ENCODE measurements at places on chromosomes 1 and 21.

GRCh38 chr1:65308781-65309303, 501 bp upstream of the DNAJC6 start:
- no peak for DNase-seq

- no peak for DNase-seq
Measured at GRCh38 chr1:160367516-160367900, 637 bp downstream of the NHLH1 start.

DNA sequence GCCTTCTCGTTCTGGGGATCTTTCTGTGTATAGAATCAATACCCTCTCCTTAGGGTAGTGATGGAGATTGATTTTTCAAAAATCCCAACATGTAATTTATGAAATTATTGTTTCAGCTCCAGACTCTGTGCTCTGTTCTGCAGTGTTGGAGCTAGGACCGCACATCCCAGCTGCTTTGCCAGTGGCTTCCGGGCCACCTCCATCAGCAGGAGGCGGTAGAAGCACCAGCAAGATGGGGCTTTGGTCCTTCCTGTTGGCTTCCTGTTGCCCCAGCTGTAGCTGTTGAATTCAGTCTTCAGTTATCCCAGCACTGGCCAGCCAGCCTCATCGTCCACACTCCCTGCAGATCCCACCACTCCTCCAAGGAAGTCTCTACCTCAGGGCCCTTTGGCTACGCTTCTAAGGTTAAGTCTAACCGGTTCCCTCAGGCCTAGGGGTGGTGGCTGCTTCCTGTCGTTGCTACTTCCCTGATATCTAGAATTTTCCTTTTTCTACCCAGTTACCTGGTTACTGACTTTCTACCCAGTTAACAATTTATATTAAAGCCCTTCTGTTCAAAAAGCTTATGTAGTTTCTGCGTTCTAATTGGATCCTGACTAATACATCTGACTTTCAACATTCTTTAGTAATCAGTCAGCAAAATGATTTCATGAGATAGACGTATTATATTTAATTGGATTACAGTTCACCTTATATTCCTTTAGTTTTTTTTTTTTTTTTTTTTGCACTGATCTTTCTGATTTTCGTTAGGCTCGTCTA, 24.6 kb downstream of the GALNT2 start:
- DNase-seq = no peak

DNA sequence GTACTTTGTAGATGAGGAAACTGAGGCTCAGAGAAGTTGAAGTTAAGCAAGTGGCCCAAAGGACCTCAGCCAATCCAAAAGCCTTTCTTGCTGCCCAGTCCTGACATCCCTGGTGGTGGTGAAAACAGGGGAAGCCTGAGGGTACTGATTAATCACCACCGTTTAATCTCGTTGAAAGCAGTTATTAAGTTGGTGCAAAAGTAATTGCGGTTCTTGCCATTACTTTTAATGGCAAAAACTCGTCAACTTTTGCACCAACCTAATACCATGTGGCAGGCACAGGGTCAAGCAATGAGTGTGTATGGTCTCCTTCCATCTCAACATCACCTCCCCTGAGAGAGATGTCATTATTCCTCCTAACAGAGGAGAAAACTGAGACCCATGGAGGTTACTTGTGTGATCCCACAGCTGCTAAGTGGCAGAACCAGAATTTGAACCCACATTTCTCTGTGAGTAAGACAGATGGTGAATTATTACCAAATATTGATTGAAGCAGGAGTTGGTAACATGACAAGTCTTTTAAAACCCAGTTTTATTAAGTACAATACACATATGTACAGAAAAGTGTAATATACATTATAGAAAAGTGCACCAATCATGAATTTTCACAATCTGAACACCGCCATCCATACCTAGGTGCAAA, 39.4 kb upstream of the GRHL3 start:
- DNase-seq = no peak

- no peak for DNase-seq
Measured at GRCh38 chr1:168893359-168893801, 164.4 kb upstream of the DPT start.

DNA sequence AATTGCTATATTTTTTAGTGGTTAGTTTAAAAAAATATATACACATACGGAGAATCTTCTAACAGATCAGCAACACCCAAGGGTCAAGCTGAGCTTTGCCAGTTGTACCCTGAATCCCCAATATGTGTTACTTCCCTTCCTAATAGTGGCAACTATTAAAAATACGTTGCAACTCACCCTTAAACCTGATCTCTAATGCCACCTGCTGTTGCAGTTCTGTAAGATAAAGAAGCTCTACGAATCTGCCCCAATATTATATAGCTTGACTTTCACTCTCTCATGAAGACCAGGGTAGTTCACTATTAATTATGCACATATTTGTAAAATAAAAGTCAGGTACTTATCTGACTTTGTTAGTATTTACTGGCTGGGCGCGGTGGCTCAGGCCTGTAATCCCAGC, 58.4 kb downstream of the ASH1L start:
- no peak for DNase-seq
